NCI-H510A treated with DMSO at 0.1 percent for 48 hours (cell line): ENCODE measurements at places on chromosomes 3 and 15.

DNA sequence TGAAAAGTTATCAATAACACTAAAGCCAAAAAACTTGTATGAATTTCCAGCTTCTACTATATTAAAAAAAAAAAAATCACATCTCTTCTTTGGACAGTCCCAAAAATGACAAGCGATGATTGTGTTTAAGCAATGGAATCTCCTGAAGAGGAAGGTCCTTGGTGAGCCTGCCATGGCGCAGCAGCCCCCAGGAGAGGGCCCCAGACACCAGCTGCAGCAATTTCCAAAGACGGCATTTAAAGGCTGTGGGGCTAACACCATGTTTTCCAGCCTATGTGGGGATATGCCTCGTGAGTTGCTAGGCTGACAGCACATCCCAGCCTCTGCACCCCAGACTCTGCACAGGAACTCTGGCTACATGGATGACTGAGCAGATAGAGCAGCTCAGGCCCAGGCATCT is 14.7 kb downstream of the SKIC8 start:
- DNase-seq, result no peak

DNA sequence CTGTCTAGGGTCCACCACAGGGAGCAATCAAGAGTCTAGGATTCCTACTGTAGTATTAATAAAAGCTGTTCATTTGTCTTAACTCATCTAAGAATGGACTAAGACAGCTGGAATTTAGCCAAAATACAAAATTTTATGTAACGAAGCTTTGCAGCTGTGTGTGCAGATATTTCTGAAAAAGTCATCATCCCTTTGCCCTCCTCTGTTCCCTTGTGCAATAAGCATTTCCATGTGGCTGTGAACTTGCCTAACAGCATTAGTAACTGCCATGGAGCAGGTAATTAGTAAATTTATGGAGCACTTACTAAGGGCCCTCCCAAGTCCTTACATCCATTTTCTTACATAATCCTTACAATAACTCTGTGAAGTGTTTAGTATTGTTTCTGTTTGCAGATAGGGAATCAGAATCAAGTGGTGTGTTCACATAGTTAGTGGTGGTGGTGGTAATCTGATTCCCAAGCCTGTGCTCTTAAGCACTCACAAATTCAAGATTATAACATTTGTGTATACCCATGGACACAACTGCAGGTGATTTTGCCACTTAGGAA is 114.5 kb downstream of the RARB start:
- peak; percentile 67 for DNase-seq

DNA sequence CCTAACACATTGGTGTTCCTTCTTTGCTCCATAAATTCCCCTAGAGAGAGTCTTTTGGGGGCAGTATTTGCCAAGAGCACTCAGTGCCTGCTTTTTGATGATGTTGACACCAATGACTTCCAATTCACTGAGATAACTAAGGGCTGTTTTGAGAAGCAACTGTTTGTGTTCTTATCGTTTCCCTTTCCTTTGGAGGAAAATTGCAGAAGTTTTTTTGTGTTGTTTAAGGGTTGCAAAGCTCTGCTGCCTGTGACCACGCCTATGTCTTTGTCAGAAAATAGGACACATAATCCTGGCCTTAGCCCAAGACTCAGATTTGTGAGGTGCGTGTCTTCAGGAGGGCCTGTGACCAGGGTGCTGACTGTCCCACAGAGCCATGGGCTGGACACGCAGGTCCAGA is 99.6 kb downstream of the FAM43A start:
- no peak for DNase-seq

DNA sequence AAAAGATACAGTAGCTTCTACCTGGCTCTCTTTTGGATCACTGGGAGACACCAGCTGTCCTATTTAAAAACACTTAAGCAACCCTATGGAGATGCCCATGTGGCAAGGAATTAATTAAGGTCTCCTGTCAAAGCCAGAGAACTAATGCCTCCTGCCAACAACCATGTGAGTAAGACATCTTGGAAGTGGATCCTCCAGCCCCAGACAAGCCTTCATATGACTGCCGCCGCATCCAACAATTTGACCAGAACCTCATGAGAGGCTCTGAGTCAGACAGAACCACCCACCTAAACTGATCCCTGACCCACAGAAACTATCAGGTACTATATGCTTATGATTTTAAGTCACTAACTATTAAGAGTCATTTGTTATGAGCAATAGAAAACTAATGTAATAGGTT is 22.3 kb downstream of the IFT80 start:
- DNase-seq, result no peak

DNA sequence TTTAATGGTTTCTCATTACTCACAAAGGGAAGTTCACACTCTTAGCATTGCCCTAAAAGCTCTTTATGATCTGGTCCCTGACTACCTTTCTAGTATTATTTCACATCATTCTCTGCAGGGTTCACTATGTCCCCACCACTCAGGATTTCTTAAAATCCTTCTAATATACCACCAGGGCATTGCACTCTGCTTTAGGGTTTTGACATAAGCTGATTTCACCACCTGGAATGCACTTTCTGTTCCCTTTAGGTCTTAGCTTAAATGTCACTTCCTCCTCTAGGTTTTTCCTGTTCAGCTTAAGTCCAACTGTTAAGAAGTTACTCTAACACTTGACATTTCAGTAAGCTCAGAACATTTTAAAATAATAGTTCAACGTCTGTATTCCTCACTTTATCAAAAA is 81.7 kb downstream of the HCN4 start:
- no peak for DNase-seq

GRCh38 chr15:93235926-93236780 is 147.1 kb upstream of the RGMA start:
- no peak for DNase-seq

DNA sequence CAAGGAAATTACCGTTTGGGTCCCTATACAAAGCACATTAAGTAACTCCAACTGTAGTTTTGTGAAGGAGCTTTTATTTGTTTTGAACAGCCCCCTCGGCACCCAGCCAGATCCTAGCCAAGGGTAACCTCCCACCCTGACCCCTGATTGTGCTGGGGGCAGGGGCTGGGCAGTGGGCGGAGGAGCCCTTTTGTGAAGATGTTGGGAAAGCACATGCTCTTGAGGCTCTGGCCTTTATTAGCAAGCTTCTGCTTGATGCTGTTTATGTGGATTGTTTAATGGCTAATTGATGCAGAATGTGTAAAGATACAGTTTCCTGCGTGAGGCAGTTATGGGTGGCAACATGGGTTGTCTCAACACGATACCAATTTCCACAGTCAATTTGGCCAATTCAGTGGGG is 136.5 kb downstream of the MAP2K5 start:
- no peak for DNase-seq

GRCh38 chr3:18351823-18352744 is 73.1 kb downstream of the SATB1 start:
- peak; percentile 69 for DNase-seq

- DNase-seq, result no peak
Measured at GRCh38 chr15:61499376-61499775, 270.3 kb upstream of the RORA start.
